ENCODE measurements at places on chromosomes 11 and 22. TPM values are rescaled to one million over a fixed set of nuclear protein-coding genes. Genes with fewer than 3 reads are reported as not detected.

The OVCH2 gene
- not detected for total RNA-seq

The TMPRSS5 gene
- total RNA-seq = 0.36 TPM

The BEST1 gene
- 6.8 TPM for total RNA-seq

The SMIM38 gene
- 0.71 TPM for total RNA-seq

GRCh38 chr22:19886605-19887255 lies 32.1 kb upstream of the GNB1L start:
- peak; percentile 8 for ATAC-seq

DNA sequence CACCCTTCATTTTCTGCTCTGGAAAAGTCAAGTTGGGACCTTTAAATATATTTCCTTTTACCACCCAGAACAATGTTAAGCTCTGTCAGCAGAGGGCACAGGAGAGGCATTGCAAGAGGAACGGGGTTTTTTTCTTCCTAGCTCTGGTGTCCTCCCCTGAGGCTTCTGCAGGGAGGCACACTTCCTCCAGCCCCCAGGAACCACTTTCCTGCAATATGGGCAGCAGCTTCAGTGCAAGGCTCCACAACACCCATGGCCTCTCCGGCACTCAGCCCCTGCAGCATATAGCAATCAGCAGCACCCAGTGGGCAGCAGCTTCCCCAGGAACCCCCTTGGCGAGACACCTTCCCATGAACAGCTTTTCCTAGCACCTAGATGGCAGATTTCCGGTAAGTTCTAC lies 101.4 kb downstream of the SYT9 start:
- ATAC-seq = peak; percentile 67

GRCh38 chr11:130509942-130510341 lies 61.5 kb downstream of the ADAMTS15 start:
- ATAC-seq = no peak

Measured in motor neuron (in vitro differentiated cells).